Activated CD4-positive, alpha-beta T cell treated with anti-CD3 and anti-CD28 coated beads, Interleukin-2, amount 50 U/mL, for 48 hours (primary cell): ENCODE measurements at places on chromosomes 1 and 21.

DNA sequence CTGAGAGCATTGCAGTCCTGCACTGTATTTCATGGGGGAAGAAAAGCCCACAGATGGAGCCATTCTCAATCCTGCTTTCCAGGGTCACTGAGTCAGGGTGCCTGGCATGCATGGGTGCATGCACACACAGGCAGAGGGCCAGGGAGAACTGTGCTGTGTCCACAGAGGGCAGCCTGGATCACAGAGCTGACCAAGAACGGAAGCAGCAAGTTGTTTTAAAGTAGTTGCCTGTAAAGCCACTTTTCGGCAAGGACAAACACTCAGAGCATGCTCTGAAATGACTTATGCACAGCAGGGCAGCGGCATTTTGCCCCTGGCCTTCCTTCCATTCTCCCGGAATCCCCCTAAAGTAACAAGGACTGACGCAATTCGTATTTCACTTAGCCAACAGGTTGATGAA, 3.6 kb downstream of the ERG start:
- no peak for DNase-seq

- no peak for DNase-seq
These were observed 180.5 kb upstream of the B3GALT2 start for GRCh38 chr1:193366764-193367507.

- no peak for DNase-seq
These were observed 1.6 kb upstream of the PFKL start for GRCh38 chr21:44298301-44298700.

DNA sequence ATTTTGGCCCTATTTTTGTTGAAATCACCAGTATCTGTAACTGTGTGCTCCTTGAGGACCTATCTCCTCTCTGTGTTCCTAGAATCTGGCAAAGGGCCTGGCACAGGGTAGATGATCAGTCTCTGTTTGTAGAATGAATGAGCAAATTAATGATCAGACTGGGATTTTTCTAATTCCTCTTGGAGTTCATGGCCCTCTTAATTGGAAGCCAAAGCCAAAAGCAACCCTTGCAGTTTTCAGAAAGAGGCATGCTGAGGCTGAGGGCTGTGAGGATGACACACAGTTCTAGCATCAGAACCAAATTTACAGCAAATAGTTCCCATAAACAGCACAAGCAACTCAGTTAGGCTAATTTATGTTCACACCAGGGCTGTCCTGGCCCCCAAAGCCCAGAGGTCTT, 111.1 kb upstream of the BEND5 start:
- no peak for DNase-seq

DNA sequence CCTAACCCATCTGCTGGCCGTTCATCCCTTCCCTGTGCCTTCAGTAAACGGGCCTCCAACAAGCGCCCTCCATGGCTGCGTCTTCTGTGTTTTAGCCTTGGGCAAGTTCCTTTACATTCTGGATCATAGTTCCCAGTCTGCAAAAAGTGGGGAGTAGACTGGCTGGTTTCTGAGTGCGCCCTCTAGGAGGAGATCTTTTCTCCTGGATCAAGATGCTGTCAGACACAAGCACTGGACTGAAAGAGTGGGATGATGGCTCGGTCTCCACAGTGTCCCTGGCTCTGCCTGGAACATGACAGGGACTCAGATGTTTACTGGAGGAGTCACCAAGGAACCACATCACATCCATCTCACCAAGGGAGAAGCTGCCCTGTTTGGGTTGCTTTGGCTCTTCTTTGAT, 88.8 kb downstream of the PRDM2 start:
- DNase-seq, result no peak

DNA sequence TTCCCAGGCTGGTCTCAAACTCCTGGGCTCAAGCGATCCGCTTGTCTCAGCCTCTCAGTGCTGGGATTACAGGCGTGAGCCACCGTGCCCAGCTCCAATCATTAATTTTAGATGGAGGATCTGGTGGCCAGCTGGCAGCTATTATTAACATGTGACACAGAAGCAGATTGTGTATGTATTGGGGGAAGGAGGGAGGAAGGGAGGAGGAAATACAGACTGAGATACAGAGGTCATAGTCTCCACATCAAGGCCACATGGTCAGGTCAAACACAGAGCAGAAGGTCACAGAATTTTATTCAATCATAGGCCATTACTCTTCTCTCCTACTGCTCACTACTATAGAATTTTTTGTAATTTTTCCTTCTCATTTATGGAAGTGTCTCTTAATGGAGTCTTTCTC, 57.9 kb upstream of the ADORA3 start:
- DNase-seq, result no peak

- no peak for DNase-seq
These were observed 20.0 kb upstream of the IGSF5 start for GRCh38 chr21:39724944-39725343.

- no peak for DNase-seq
These were observed 14.2 kb upstream of the VN1R5 start for GRCh38 chr1:247241691-247242090.

DNA sequence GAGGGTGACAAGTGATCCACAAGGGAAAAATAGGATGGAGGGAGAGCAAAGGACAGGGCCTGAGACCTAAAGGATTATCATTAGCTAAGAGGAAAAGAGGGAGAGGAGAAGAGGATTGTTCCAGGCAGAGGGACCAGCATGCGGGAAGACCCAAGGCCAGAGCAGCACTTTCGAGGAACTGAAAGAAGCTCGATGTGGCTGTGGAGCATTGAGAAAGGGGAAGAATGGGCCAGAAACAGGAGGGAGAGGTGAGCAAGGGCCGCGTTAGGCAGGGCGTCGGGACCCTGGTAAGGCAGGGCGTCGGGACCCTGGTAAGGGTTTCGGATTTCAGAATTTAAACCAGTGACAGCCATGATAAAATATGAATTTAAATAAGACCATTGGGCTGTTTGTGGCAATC, 22.8 kb upstream of the CSF1 start:
- no peak for DNase-seq

DNA sequence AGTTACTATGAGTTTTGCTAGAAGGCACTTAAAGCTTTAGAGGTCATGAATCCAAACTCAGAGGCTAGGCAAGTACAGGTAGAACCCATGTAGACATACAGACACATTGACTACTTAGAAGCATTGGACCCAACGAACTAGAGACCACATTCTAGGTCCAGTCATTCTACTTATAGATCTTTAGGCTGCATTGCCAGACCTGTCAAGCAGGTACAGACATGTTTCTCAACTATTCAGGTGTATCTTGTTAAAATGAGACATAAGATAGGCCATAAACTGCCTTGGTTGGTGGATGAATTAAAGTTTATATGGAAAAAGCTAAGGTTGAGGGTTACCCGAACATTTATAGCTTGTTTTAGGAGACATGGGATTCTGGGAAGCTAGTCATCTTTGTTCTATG, 6.5 kb downstream of the ZP4 start:
- DNase-seq, result no peak

DNA sequence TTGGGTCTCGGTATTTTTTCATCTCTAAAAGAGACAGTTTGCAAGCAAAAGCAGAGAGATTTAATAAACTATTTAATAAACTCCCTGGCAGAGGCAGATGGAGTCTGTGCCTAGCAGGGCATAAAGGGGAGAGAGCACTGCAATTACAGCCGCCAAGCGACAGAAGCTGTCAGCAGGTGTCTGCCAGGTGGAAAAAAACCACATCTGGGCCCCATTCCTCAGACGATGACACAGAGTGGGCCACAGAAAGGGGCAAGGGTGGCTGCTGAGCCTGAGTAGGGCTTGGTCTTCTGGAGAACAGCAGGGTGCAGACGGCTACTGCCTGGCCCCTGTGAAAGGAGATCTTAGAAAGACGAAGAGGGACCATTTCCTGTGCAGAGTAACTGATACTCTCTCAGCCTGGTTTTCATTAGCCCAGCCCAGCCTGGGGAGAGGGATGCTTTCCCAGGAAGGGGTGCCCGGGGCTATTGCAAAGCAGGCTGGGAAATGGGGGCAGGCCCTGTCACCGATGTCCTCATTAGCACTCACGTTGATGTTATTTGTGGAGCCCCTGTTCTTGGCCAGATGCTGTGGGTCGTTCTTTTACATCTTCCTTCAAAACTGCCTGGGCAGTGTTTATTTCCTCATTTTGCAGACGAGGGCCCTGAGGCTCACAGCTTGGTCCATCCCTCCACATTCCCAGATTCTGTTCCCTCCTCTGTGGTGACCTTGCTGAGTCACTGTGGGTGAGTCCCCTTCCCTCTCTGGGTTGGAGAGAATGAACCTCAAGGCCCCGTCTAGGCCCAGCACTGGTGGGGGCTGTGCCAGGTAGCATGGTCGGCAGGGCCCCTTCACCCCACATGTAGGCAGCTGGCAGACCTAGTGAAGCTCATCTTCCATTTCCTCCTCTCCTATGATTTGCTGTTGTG, 472.7 kb downstream of the PTPRU start:
- no peak for DNase-seq

DNA sequence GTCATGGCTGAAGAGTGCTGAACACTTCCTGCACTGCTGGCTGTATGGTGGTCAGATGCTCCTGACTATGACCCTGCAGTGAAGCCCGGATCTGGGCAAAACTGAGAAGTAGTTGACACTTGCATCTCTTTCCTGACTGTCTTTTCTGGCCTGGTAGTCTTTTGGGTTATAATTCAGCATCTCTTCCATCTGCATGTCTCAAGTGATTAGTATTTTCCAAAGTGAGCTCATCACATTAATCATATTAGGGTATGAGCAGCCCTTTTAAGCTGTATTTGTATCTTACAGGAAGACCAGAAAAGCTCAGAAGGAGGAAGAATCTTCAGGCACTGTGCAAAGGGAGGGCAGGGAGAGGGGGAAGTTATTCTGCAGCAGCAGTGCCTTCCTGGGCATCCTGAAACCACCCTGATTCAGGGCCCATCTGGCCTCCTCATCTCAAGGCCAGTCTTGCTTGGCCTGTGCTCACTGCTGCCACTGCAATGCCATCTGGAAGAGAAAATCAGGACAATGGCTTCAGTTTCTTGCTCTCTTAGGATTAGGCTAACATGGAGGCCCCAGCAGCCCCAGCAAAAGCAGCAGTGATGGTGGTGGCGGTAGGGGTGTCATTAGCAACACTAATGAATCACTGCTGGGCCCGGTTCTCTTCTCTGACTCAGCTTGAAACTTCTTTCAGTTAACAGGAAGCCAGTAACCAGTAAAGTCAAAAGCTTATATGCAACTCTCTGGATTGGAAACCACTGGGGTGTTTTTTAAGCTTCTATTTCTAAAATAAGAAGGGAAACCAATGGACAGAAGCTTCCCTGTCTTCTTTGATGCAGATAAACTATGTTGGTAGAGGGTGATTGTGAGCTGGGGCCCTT, 63.3 kb upstream of the WDR26 start:
- peak; percentile 76 for DNase-seq

DNA sequence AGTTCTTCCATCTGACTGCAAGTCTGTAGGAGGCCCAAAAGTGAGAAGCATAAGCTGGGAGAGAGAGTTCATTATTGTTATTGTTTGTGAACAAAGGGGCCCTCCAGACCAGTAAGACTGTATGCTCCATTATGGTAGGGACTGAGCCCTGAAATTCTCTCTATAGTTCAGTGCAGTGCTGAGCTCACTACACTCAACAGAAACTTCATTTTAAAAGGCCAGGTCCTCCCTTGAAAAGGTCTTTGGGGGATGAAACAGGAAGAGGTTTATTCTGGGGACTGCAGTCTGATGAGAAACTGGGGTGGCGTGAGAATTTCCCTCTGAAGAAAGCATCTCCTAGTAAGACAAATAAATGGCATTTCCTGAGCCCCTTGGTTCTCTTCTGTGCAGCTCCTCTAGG, 5.5 kb upstream of the GATAD2B start:
- DNase-seq, result no peak

DNA sequence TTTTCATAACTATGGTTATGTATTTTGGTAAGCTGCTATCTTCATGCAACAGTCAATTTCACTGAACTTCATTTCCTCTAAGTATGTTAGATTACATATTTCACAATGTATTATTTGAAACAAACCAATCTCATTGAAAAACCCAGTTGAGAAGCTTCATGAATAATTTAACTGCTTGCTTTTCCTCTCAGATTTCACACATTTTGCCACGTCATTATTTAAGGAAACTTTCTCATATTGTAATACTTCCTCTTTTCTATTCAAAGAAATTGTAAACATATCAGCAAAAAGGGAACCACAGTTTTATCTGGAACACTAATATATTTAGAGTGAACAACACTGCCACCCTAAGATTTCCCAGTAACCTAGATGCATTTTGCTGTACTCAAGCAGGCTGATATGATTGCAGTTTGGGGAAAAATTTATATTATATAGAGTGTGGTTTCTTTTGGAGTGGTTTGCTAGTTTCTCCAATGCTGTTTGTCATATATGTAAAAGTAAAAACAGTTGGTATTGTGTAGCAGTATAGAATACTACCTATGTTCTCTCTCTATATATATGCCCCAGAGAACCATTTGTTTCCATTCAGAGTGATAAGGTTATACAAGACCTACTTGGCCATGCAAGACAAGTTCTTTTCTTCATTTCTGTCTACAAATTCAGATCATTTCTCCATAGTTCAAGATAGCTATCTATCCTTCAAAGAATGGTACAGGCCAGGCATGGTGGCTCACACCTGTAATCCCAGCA, 28.4 kb upstream of the AHCTF1 start:
- no peak for DNase-seq
